ENCODE measurements at places on chromosomes 16 and 17. TPM values are rescaled to one million over a fixed set of nuclear protein-coding genes. Genes with fewer than 3 reads are reported as not detected.
A peak's percentile ranks its signal among the peaks of the same experiment; 100 is the strongest.

GNG13 gene
- not detected for total RNA-seq

TRAF7 gene
- 37.3 TPM for total RNA-seq

GRCh38 chr17:37295888-37296287 lies 79.9 kb upstream of the C17orf78 start:
- H3K27ac ChIP-seq, result no peak overlapping the region
- H3K4me1 ChIP-seq, result peaks cover 5% of the 10 kb centered on the region
- H3K4me3 ChIP-seq, result no peak overlapping the region
- H3K27me3 ChIP-seq, result no peaks in the 10 kb centered on the region
- no peak for DNase-seq

DNA sequence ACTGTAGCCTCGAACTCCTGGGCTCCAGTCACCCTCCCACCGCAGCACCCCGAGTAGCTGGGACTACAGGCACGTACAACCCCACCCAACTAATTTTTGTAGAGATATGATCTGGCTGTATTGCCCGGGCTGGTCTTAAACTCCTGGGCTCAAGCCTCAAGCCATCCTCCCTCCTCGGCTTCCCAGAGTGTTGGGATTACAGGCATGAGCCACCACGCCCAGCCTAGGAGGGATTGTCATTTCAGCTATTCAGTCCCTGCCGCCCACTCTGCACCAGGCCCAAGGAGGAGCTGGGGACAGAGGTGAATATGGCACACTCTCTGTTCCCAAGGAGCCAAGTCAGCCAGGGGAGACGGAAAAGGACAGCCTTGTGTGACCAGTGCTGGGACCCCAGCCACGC lies 256.2 kb downstream of the PARN start:
- DNase-seq, result no peak
- H3K4me1 ChIP-seq, result no peaks in the 10 kb centered on the region
- no peak overlapping the region for H3K27ac ChIP-seq
- H3K36me3 ChIP-seq, result no peaks in the 10 kb centered on the region
- no peaks in the 10 kb centered on the region for H3K27me3 ChIP-seq
- no peak overlapping the region for H3K4me3 ChIP-seq

DNA sequence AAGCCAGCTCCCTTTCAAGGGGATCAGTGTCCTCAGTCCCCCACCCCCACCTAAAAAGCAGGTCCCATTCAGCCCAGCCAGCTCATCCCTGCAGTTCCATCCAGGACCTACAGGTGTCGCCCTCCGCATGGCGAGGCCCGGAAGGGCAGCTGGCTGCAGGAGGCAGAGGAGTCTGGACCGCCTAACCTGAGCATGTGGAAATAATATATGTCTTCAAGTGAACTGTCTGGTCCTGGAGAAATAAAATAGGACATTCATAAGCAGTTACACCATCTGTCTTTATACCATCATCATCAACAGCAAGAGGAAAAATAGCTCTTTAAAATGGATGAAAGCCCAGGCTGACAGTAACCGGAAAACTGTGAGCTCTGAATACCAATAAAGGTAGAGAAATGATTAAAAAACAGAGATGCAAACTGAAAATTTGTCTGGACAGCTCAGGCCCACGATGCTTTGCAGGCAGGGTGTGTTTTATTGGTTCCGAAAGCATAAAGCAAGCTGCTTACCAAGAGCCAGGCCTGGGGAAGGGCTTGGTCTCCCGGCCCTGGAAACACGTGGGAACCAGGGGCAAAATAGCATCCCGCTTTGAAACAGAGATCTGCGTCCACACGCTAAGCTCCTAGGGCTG lies 215.2 kb downstream of the ZFHX3 start:
- no peaks in the 10 kb centered on the region for H3K36me3 ChIP-seq
- H3K4me1 ChIP-seq, result no peaks in the 10 kb centered on the region
- H3K27ac ChIP-seq, result no peak overlapping the region
- peak; percentile 70 for DNase-seq

DNA sequence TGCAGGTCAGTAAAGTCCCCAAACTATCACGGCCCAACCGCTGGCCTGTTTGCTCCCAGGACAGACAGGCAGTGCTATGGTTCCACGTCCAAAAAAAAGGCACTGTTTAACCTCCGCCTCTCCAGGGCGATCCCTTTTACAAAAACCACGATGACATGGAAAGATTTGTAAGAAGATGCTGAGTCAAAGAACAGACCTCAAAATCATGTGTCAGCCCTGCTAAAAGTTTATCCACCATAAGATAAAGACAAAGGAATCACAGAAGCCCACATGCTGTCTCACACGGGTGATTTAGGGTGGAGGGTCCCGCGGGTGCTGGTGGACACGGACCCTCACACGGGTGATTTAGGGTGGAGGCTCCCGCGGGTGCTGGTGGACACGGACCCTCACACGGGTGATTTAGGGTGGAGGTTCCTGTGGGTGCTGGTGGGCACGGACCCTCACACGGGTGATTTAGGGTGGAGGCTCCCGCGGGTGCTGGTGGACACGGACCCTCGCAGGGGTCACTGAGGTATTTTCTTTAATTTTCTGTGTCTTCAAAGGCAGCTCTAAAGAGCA lies 117.2 kb upstream of the METRNL start:
- H3K27ac ChIP-seq, result no peak overlapping the region
- H3K36me3 ChIP-seq, result no peaks in the 10 kb centered on the region
- no peak overlapping the region for H3K4me3 ChIP-seq
- H3K27me3 ChIP-seq, result no peaks in the 10 kb centered on the region
- H3K4me1 ChIP-seq, result peaks cover 9% of the 10 kb centered on the region

DNA sequence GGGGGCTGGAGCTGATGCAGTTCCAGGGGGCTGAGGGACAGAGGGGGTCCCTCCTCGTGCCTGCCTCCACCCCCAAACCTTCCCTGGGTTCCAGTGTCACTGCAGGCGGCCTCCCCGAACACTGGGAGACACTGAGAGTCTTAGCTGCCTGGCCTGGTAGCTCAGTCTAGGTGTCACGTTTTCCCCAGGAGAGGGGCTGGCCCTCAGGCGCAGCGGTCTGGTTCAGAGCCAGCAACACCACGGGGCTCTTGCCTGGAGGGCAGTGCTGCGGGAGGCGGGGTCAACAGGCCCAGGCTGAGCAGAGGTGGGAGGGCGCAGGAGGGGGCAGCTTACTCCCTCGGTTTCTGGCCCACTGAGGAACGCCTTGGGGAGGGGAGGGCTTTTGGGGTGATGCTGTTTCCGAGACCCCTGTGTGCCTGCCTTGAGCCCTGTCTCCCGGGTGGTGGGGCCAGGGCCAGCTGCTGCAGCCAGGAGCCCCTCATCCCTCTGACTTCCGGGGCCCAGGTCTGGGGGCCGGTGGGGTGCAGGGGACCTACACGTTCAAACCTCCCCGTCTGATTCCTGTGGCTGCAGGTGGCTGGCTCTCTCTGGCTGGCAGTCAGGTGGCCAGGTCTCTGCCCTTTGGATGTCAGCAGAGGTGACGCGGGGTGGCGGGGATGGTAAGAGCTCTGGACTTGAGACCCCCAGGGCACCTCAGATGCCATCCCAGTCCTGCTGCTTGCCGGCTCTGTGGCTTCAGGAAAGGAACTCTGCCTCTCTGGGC lies 89.3 kb upstream of the GSE1 start:
- no peaks in the 10 kb centered on the region for H3K27me3 ChIP-seq
- H3K4me1 ChIP-seq, result peaks cover 29% of the 10 kb centered on the region
- DNase-seq, result no peak
- no peak overlapping the region for H3K27ac ChIP-seq
- no peak overlapping the region for H3K4me3 ChIP-seq

- DNase-seq, result peak; percentile 75
- H3K27ac ChIP-seq, result peak overlapping the region; percentile 100
- peaks cover 3% of the 10 kb centered on the region for H3K36me3 ChIP-seq
- H3K4me1 ChIP-seq, result peaks cover 22% of the 10 kb centered on the region
- H3K27me3 ChIP-seq, result no peaks in the 10 kb centered on the region
- H3K4me3 ChIP-seq, result peak overlapping the region; percentile 99
Measured at GRCh38 chr17:45160447-45161287, 1.0 kb upstream of the HEXIM2 start.

DNA sequence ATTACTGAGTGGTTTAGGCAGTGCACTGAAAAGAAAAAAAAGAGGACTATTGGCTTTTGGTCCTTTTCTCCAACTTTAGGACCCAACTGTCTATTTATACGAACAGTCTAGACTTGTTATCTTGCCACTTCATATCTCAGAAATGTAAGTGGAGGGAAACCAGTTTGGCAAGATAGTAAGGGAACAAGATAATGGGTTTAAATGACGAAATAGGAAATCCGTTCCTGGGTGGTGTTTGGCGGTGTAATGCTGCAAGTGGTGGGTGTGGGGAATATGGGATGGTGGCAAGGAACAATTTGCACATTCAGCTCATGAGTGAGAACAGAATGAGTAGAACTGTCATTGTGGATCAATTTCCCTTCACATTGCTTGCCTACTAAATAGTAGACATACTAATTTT lies 44.7 kb downstream of the GRB7 start:
- H3K36me3 ChIP-seq, result peaks cover 28% of the 10 kb centered on the region
- peaks cover 41% of the 10 kb centered on the region for H3K4me1 ChIP-seq
- no peak for DNase-seq
- H3K27ac ChIP-seq, result peak overlapping the region; percentile 36
- H3K4me3 ChIP-seq, result no peak overlapping the region

DNA sequence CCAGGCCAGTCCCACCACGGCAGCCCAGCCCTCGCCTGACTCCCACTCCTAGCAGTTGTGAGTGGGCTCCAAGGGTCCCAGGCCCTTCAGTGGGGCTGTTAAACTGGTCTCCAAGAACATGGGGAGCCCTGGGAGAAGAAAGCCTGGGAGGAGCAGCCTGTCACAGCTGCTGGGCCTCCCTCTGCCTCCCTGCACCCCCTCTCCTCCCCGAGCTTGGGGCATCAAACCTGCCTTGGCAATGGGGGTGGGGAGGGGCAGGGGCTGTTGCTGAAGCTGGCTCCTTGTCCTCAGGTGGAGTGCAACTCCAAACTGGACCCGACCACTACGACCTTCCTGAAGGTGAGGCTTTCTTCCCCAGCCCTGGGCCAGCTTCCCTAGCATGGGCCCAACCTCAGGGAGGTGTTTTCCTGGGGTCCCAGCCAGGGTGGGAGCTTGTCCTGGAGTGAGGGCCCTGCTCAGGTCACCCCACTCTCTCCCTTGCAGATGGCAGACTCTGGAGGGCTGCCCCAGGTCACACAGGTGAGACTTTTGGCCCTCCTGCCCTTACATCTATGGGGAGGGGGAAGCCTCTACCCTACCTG lies 6.6 kb upstream of the SETD6 start:
- H3K4me1 ChIP-seq, result peaks cover 2% of the 10 kb centered on the region
- H3K27ac ChIP-seq, result no peak overlapping the region
- H3K36me3 ChIP-seq, result no peaks in the 10 kb centered on the region
- H3K4me3 ChIP-seq, result no peak overlapping the region
- H3K27me3 ChIP-seq, result no peaks in the 10 kb centered on the region

IFI35 gene
- total RNA-seq, result 66.8 TPM

GRCh38 chr17:59699218-59699617 lies 8.0 kb downstream of the PTRH2 start:
- peaks cover 48% of the 10 kb centered on the region for H3K36me3 ChIP-seq
- DNase-seq, result no peak
- no peak overlapping the region for H3K27ac ChIP-seq
- H3K27me3 ChIP-seq, result no peaks in the 10 kb centered on the region

GRCh38 chr17:8954339-8954738 lies 11.2 kb downstream of the PIK3R5 start:
- H3K27me3 ChIP-seq, result no peaks in the 10 kb centered on the region
- H3K4me3 ChIP-seq, result no peak overlapping the region
- peak overlapping the region; percentile 81 for H3K27ac ChIP-seq
- peaks cover 76% of the 10 kb centered on the region for H3K4me1 ChIP-seq
- H3K36me3 ChIP-seq, result peaks cover 19% of the 10 kb centered on the region

DNA sequence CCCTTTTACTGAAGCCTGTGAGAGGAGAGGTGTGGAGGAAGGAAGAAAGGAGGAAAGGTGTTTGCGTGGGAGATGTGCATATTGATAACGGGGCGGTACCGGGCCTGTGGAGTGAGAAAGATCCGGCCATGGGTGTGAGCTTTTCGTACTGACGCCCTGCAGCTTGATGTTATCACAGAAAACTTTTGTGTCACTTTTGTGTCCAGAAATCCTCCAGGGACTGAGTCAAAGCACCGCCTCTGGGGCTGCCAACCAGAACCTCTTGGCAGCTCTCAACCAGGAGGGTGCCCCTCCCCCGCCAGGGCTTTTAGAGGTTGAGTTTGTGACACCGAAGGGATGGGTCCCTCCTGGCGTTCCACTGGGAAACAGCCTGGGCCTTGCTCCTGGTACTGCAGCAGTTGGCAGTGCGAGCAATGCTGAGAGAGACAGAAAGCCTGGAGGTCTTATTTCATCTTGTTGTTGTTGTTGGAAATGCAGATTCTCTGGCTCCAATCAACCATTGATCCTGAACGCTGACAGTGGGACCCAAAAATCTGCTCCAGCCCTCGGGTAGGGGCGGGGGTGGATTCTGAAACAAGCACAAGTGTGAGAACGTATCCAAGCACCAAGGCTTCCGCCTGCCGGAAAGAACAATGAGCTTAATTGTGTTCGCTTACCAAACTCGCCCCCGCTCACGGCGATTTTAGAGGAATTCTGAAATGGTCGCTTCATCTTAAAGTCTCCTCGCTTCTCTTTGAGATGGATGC lies 65.0 kb downstream of the CRISPLD2 start:
- H3K36me3 ChIP-seq, result no peaks in the 10 kb centered on the region
- H3K27ac ChIP-seq, result no peak overlapping the region
- H3K4me1 ChIP-seq, result no peaks in the 10 kb centered on the region
- no peak for DNase-seq
- H3K4me3 ChIP-seq, result no peak overlapping the region

GRCh38 chr17:81148986-81149533 lies 16.2 kb upstream of the PVALEF start:
- no peaks in the 10 kb centered on the region for H3K27me3 ChIP-seq
- H3K4me3 ChIP-seq, result no peak overlapping the region
- H3K27ac ChIP-seq, result no peak overlapping the region
- H3K4me1 ChIP-seq, result peaks cover 23% of the 10 kb centered on the region

DNA sequence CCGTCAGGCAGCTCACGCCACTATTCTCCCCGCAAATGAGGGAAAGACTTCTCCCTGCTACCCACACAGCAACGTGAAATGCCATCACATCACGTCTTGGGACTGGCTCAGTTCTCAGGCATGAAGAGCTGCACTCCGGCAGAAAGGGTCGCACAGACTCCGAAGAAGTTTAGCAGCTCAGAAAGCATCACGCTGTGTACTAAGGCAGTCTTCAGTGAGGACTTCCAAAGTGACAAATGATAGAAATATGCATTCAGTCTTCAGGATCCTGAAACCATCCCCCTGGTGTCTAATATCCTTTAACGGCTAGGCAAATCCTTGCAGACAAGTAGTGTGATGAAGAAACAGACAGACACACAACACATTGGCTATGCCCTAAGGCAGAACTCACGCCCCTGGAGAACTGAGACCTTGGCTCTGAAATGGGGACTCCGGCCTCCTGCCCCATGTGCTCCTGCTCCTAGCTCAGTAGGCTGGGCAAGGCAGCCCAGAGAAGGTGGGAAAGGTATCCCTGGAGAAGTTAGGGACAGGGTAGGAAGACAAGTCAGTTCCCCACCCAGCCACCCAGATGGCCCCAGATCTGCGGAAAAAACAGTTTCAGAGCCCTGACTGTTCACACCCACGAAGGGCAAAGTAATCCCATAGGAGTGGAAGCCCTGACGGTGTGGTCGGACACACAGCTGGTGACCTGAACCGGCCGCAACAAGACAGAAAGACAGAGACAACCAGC lies 1.6 kb downstream of the XYLT1 start:
- no peaks in the 10 kb centered on the region for H3K27me3 ChIP-seq
- H3K27ac ChIP-seq, result no peak overlapping the region
- peaks cover 42% of the 10 kb centered on the region for H3K4me1 ChIP-seq
- peaks cover 2% of the 10 kb centered on the region for H3K36me3 ChIP-seq
- no peak for DNase-seq
- peak overlapping the region; percentile 51 for H3K4me3 ChIP-seq

Measured in natural killer cell (primary cell).